ENCODE measurements at places on chromosomes 2 and 18.

DNA sequence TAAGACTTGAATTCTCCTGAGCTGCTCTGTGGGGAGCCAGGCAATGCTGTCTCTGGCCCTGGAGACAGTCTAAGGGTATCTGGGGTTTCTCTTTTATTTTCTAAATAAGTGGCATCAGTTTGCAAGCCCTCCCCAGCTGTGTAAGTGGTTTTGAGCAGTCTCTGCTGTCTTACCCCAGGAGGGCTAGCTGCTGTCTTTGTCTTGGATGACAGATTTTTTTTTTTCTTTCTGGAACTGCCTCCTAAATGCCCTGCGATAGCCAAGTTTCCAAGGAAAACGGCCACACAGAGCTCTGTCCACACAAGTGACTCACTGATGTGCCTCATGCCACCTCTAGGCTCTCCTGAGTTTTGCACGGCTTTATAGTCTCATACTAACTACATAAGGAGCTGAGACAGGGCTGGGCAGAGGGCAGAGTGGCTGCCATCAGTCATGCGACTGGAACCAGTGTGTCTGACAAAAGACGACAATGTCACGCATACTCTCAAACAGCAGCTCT, 37.2 kb upstream of the THOC1 start:
- DNase-seq: no peak

GRCh38 chr2:162301151-162301804, 17.2 kb downstream of the IFIH1 start:
- DNase-seq: peak; percentile 54

GRCh38 chr2:150076281-150076680, 411.2 kb downstream of the RND3 start:
- no peak for DNase-seq

- no peak for DNase-seq
Measured at GRCh38 chr2:233087713-233088112, 27.6 kb downstream of the INPP5D start.

GRCh38 chr2:72144632-72145288, 2.9 kb downstream of the CYP26B1 start:
- DNase-seq: peak; percentile 14

GRCh38 chr2:16619576-16620245, 45.9 kb downstream of the CYRIA start:
- no peak for DNase-seq

- no peak for DNase-seq
Measured at GRCh38 chr2:162002623-162003235, 71.3 kb downstream of the DPP4 start.

GRCh38 chr2:136137982-136138381, 20.0 kb upstream of the CXCR4 start:
- no peak for DNase-seq

- DNase-seq: no peak
Measured at GRCh38 chr2:147500229-147500628, 344.6 kb upstream of the ACVR2A start.

- no peak for DNase-seq
Measured at GRCh38 chr18:36179562-36180355, 7.5 kb upstream of the MOCOS start.

DNA sequence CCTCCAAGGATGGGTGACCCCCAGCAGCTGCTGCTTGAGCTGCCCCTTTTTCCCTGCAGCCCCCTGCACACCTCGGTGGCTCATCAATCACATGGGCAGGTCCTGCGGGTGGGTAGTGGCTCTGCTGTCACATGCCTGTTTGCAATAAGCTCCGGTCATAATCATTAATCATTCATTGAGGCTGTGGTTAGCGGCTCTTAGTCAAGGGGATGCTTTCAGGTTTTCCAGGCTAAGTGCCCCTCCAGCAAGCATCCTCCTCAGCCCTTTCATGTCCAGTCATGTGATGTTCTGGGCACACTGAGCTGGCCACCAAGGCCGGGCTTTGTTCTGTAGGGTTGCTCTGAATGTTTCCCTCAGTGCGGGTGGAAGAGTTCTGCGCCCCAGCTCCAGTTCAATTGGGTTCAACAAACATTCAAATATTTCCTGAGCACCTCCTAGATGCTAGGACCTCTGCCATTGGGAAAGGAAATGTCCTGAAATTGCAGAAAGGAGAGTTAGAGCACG, 96.4 kb upstream of the LDAH start:
- DNase-seq: no peak

DNA sequence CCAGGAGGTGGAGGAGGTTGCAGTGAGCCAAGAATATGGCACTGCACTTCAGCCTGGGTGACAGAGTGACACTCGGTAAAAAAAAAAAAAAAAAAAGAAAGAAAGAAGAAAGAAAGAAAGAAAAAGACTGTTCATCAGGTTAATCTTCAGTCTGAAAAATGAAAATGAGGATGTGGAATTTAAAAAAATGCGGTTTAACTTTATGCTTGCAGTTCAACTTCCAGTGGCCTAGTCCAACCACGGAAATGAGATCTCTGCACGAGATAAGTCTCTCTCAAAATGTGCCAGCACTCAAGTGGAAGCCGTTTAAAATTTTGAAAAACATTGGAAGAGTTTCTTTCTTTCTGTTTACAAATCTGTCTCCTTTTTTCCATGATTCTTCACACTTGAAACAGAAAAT, 112.1 kb downstream of the DOCK10 start:
- no peak for DNase-seq

GRCh38 chr2:182426082-182426917, 536 bp downstream of the PDE1A start:
- no peak for DNase-seq

All from activated CD8-positive, alpha-beta memory T cell treated with anti-CD3 and anti-CD28 coated beads, Interleukin-2, amount 50 U/mL, for 4 hours (primary cell).